ENCODE measurements at places on chromosomes 7 and 10. TPM values are rescaled to one million over a fixed set of nuclear protein-coding genes. Genes with fewer than 3 reads are reported as not detected.
A peak's percentile ranks its signal among the peaks of the same experiment; 100 is the strongest.

DNA sequence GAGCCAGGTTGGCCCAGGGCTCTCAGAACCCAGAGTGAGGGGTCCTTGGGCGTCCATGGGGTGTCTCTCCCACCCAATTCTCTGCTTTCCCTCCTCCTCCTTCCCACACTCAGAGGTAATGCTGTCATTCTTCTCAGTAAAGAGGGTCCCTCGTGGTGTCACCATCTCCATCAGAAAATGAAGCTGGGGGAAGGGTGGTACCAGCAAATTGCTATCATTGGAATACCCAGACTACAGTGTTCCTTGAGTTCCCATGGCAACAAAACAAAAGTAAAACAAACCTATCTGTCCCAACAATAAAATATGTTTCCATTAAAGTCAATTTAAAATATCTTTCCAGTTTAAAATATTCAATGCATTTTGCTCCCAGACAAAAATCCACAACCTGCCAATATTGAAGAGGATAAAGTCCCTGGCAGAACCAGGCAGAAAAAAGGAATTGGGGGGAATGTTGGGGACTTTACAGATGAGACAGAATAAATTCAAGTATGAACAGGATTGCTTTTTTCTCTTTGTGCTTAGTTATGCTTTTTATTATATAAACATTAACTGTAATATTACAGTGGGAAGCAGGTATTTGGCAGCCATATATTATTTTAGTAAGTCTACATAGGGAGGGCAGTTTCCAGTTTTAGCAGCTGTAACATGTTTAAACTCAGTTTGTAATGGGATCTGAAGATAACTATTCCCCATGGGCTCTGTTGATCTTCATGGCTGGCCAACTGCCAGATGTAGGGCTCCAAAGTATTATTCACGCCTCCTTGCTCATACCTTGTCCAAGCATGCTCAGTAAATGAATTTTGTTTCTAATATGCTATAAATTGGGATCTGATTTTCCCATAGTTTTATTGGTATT lies 182.1 kb downstream of the ARID5B start:
- H3K4me3 ChIP-seq, result no peak overlapping the region
- H3K36me3 ChIP-seq, result no peaks in the 10 kb centered on the region
- no peaks in the 10 kb centered on the region for H3K4me1 ChIP-seq
- DNase-seq, result peak; percentile 69
- H3K27ac ChIP-seq, result peak overlapping the region; percentile 89
- H3K27me3 ChIP-seq, result no peaks in the 10 kb centered on the region

DNA sequence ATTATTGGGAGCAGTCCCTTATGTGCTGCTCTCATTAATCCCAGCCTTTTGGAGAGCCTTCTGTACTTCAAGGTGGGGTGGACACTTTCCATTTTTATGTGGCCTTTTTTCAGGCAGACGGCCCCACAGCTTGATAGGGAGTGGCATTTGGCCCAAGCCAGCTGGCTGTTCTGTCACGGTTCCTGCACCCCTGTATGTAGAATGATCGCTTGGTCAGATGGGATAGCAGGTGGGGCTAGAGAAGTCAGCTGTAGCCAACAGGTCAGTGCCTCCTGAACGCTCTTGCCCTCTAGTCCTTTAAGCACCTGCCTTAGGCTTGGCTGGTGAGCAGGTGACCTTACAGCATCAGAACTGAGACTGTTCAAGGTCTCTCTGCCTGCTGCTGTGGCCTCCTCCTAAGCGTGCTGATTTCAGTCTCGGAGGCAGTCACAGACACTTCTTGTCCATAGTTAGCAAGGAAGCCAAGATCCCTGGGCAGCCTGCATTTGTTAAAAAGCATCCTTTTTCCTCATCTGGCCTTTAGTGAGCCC lies 95.3 kb downstream of the LRRC4 start:
- H3K27me3 ChIP-seq, result no peaks in the 10 kb centered on the region
- H3K4me1 ChIP-seq, result no peaks in the 10 kb centered on the region
- H3K4me3 ChIP-seq, result no peak overlapping the region
- no peak for DNase-seq
- no peaks in the 10 kb centered on the region for H3K36me3 ChIP-seq
- H3K27ac ChIP-seq, result no peak overlapping the region

DNA sequence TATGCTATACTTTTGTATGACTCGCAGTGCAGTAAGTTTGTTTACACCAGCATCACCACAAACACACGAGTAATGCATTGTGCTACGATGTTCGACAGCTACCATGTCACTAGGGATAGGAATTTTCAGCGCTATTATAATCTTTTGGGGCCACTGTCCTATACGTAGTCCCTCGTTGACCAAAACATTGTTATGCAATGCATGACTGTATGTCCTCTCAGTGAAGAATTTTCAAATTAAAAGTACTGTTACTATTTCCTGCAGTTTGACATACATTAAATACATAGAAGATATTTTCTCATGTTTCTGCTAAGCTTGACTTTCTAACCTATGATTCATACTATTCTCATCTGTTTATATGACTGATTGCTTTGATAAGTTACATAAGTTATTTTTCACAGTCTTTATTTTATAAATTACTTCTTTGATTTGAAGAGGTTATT lies 203.6 kb downstream of the VTI1A start:
- H3K4me3 ChIP-seq, result no peak overlapping the region
- H3K27me3 ChIP-seq, result no peaks in the 10 kb centered on the region
- H3K27ac ChIP-seq, result no peak overlapping the region

- no peaks in the 10 kb centered on the region for H3K36me3 ChIP-seq
- H3K27ac ChIP-seq, result no peak overlapping the region
- no peaks in the 10 kb centered on the region for H3K4me1 ChIP-seq
Observed at GRCh38 chr7:50349963-50350944, 45.7 kb downstream of the IKZF1 start.

GRCh38 chr10:102815790-102816549 lies 21.2 kb downstream of the CYP17A1 start:
- peak; percentile 70 for DNase-seq
- H3K4me3 ChIP-seq, result no peak overlapping the region
- H3K27ac ChIP-seq, result peak overlapping the region; percentile 72
- no peaks in the 10 kb centered on the region for H3K4me1 ChIP-seq
- H3K27me3 ChIP-seq, result no peaks in the 10 kb centered on the region
- H3K36me3 ChIP-seq, result no peaks in the 10 kb centered on the region

GRCh38 chr10:65340340-65340739 lies 1585.5 kb upstream of the LRRTM3 start:
- H3K27me3 ChIP-seq, result no peaks in the 10 kb centered on the region
- H3K27ac ChIP-seq, result no peak overlapping the region
- DNase-seq, result no peak
- no peak overlapping the region for H3K4me3 ChIP-seq
- no peaks in the 10 kb centered on the region for H3K36me3 ChIP-seq

Gene CDHR1
- not detected for total RNA-seq

- DNase-seq, result no peak
- H3K4me1 ChIP-seq, result no peaks in the 10 kb centered on the region
- no peak overlapping the region for H3K27ac ChIP-seq
- H3K27me3 ChIP-seq, result no peaks in the 10 kb centered on the region
- H3K36me3 ChIP-seq, result no peaks in the 10 kb centered on the region
Observed at GRCh38 chr7:43621729-43622448, 39.0 kb downstream of the STK17A start.

- H3K27me3 ChIP-seq, result no peaks in the 10 kb centered on the region
- H3K36me3 ChIP-seq, result no peaks in the 10 kb centered on the region
- DNase-seq, result peak; percentile 14
- peak overlapping the region; percentile 90 for H3K27ac ChIP-seq
Observed at GRCh38 chr7:114082642-114083165, 163.9 kb upstream of the PPP1R3A start.

DNA sequence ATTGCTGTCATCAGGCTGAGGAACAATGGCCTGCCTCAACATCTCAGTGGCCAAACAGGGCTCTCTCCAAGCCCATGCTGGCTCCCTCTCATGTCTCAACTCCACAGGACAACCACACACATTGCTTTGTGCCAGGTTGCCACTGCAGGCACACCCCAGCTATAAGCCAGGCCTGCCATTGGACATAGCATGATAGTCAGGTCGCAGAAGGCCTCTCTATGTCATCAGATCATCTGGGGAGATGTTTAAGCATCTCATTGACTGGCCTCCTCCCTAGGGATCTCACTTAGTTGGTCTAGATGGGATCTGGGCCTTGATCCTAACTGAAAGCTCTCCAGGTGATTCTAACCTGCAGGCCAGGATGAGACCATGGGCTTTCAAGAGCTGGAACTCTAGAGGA lies 257.2 kb downstream of the GRID1 start:
- H3K4me3 ChIP-seq, result no peak overlapping the region
- H3K27ac ChIP-seq, result no peak overlapping the region
- H3K36me3 ChIP-seq, result no peaks in the 10 kb centered on the region
- DNase-seq, result no peak

Gene OR13A1
- total RNA-seq, result not detected

GRCh38 chr10:111077785-111078504 lies 1.1 kb downstream of the ADRA2A start:
- peak overlapping the region; percentile 34 for H3K27ac ChIP-seq
- no peak for DNase-seq
- H3K27me3 ChIP-seq, result no peaks in the 10 kb centered on the region
- peak overlapping the region; percentile 43 for H3K4me3 ChIP-seq
- peaks cover 7% of the 10 kb centered on the region for H3K4me1 ChIP-seq

DNA sequence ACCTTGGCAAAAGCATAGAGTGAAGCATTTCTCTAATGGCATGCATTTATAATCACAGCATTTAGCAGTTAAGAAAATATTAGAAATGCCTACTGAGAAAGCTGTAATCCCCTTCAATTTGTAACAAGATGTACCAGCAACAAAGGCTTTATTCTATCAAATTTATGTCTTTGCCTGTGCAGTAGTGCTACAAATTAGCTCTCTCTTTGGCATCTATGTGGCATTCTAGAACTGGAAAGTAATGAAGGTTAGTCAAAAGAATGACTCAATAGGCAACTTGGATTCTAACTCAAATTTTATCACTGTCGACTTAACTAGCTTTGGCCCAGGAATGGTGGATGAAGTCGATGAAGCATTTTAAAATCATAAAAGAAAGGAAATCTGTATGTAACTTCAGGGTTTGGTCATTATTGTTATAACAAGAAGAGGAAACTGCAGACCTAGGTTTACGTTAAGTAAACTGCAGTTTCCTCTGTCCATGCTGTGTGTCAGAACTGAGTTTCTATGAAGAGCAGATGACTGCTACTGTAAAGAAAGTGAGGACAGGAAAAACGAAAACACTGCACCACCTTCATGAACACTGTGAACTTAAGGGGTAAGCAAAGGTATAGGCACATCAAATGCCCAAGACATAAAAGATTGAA lies 140.0 kb downstream of the RAPGEF5 start:
- H3K4me1 ChIP-seq, result no peaks in the 10 kb centered on the region
- no peak for DNase-seq
- H3K27ac ChIP-seq, result peak overlapping the region; percentile 17
- no peak overlapping the region for H3K4me3 ChIP-seq
- no peaks in the 10 kb centered on the region for H3K27me3 ChIP-seq

All from uterus (tissue), 4 donors.